ENCODE measurements at places on chromosomes 11 and 22.

DNA sequence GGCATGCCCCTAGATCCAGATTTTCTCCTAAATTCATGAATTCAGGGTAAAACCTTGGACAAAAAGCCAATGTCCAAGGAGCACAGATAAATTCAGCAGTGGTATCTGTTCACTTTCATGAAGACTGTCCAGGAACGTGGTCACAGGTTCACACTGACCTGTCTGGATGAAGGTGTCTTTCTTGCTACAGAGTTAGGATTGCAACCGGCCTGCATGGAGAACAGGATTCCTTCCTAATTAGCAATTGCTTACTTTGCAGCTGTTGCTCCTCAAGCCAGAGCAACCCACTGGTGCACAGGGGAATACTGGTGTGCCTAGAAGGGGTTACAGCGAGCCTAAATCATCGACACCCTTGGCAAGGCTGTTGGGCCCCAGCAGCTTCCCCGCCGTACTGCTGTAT lies 47.6 kb downstream of the LMO2 start:
- DNase-seq, result no peak

DNA sequence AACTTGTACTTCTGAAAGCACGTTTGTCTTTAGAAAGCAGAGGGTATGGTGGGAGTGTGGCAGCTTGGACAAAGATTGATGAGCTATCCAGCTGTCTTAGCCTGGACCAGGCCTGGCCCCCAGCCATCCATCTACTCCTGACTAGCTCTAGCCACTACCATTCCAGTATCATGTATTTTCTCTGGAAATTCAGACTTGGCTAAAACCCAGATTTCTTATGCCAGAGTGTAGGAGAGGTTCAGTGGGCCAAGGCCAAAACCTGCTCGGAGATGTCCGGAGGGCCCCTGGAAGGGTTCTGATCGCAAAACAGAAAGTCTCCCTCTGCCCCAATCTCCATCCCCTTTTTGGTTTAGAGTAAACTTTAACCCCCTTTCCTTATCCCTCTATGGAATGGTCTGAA lies 24.8 kb upstream of the MTCH2 start:
- no peak for DNase-seq

DNA sequence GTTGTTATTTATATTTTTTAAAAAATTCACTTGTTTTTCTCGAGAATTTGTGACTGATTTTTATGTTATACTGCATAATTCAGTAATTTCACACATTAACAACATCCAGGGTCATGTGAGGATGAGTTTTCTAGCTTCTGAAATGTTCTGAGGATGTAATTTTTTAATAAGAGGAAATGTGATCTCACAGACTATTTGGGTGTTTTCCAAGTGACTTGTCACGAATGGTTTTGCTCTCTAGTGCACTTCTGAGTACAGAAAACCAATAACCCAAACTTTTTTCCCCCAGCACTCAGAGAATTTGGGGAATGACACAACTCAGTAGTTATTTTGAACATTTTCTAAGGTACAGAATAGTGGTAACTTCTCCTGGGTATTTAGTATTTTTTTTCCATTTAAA lies 821.1 kb upstream of the ARHGAP42 start:
- no peak for DNase-seq

GRCh38 chr11:130263351-130263750 lies 51.4 kb downstream of the ZBTB44 start:
- no peak for DNase-seq

GRCh38 chr11:17739945-17740338 lies 5.4 kb downstream of the KCNC1 start:
- no peak for DNase-seq

All from GM12865 (cell line).